Vein endothelial cell (primary cell): ENCODE measurements at places on chromosomes 6 and 20. TPM values are rescaled to one million over a fixed set of nuclear protein-coding genes. Genes with fewer than 3 reads are reported as not detected.

Gene PAX1
- not detected in 2 replicates for total RNA-seq

Gene PI16
- total RNA-seq: not detected in 2 replicates

Gene C2
- total RNA-seq: 0.65 TPM in 1 of 2 replicates, not detected in the other

Gene KIF25
- not detected in 2 replicates for total RNA-seq

Gene RBBP9
- total RNA-seq: 16.3 and 23.4 TPM in 2 replicates

Gene SLC22A2
- not detected in 2 replicates for total RNA-seq

Gene PACSIN1
- total RNA-seq: not detected in 2 replicates

Gene NUP153
- total RNA-seq: 39.8 and 50.3 TPM in 2 replicates

Gene TMEM217
- 15.4 and 19.7 TPM in 2 replicates for total RNA-seq

Gene CDH4
- total RNA-seq: 0.10 and 1.6 TPM in 2 replicates

Gene B3GAT2
- 0.10 TPM in 1 of 2 replicates, not detected in the other for total RNA-seq

Gene DEFB126
- total RNA-seq: not detected in 2 replicates

Gene GMPR
- total RNA-seq: 16.6 and 17.6 TPM in 2 replicates

Gene HCK
- total RNA-seq: 0.33 TPM in 1 of 2 replicates, not detected in the other

Gene DPPA5
- total RNA-seq: not detected in 2 replicates

Gene CALHM5
- total RNA-seq: 7.2 and 7.8 TPM in 2 replicates

Gene CNR1
- 1.1 and 1.3 TPM in 2 replicates for total RNA-seq

Gene ECT2L
- not detected in 2 replicates for total RNA-seq

Gene TCF15
- 0.57 and 0.65 TPM in 2 replicates for total RNA-seq

Gene TMC2
- not detected in 2 replicates for total RNA-seq

Gene PBOV1
- total RNA-seq: not detected in 2 replicates

Gene TRDN
- total RNA-seq: not detected in 2 replicates

Gene KIZ
- 5.9 and 7.2 TPM in 2 replicates for total RNA-seq

Gene CCN2
- 749 and 1,026 TPM in 2 replicates for total RNA-seq

Gene SSTR4
- not detected in 2 replicates for total RNA-seq

Gene ADGRF4
- total RNA-seq: not detected in 2 replicates

Gene ACTL10
- 2.8 and 3.3 TPM in 2 replicates for total RNA-seq

Gene NFATC2
- total RNA-seq: 6.9 and 8.2 TPM in 2 replicates

Gene HEY2
- total RNA-seq: 0.33 and 0.67 TPM in 2 replicates

Gene PROKR2
- not detected in 2 replicates for total RNA-seq

Gene SCUBE3
- 1.3 and 1.7 TPM in 2 replicates for total RNA-seq

Gene FAM209A
- not detected in 2 replicates for total RNA-seq

Gene ADGRF1
- 0.10 TPM in 1 of 2 replicates, not detected in the other for total RNA-seq

Gene ABHD16A
- total RNA-seq: 37.9 and 40.5 TPM in 2 replicates

Gene PGBD1
- 6.5 and 7.8 TPM in 2 replicates for total RNA-seq

Gene TP53TG5
- total RNA-seq: not detected in 2 replicates

Gene HLA-DRB5
- 0.33 TPM in 1 of 2 replicates, not detected in the other for total RNA-seq

Gene COL12A1
- total RNA-seq: 15.4 and 19.3 TPM in 2 replicates

Gene CST2
- total RNA-seq: not detected in 2 replicates

Gene HELZ2
- total RNA-seq: 38.2 and 47.0 TPM in 2 replicates

Gene COX4I2
- total RNA-seq: not detected in 2 replicates

Gene PTGIS
- total RNA-seq: 1.4 and 5.9 TPM in 2 replicates

Gene TCFL5
- total RNA-seq: 10.1 and 11.4 TPM in 2 replicates

Gene DCDC2
- not detected in 2 replicates for total RNA-seq

Gene GABRR2
- total RNA-seq: 0.33 and 0.67 TPM in 2 replicates

Gene CDC40
- total RNA-seq: 20.9 and 25.7 TPM in 2 replicates

Gene KCNS1
- 0.19 and 0.33 TPM in 2 replicates for total RNA-seq
